ENCODE measurements at places on chromosomes 16 and 17. TPM values are rescaled to one million over a fixed set of nuclear protein-coding genes. Genes with fewer than 3 reads are reported as not detected.

Gene MARF1
- total RNA-seq = 28.0 TPM

Gene SNF8
- 35.9 TPM for total RNA-seq

Gene NPIPA3
- total RNA-seq = not detected

GRCh38 chr16:55588799-55589198 lies 22.3 kb downstream of the CAPNS2 start:
- no peak for DNase-seq

GRCh38 chr16:10576390-10577304 lies 3.8 kb downstream of the EMP2 start:
- DNase-seq = no peak

DNA sequence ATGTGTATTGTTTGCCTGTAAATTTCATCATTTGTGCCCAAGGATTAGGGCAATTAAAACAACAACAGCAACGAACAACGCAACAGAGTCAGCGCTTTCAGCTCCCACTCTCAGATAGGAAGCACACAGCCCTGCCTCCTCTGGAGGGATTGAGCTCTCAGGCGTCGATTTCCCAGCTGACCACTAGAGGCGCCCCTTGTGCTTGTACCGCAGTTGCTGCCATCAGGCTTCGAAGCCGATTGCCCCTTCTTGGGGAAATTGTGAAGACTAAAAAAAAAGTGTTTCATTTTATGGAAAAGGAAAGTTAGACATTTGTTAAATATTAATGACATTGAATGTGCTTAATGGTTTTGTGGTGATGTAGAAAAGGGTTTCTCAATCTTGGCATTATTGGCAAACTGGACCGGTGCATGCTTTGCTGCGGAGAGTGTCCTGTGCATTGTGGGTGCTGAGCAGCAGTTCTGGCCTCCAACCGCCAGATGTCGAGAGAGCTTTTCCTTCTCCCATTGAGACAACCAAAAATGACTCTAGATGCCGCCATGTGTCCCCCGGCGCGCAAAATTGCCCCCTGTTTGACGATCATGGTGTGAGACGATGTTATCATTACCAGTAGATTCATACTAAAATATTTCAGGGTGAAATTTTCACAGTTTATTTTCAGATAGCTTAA lies 650.4 kb upstream of the RBFOX1 start:
- DNase-seq = peak; percentile 49

- DNase-seq = no peak
Measured at GRCh38 chr16:86714166-86714565, 135.8 kb downstream of the FOXL1 start.

DNA sequence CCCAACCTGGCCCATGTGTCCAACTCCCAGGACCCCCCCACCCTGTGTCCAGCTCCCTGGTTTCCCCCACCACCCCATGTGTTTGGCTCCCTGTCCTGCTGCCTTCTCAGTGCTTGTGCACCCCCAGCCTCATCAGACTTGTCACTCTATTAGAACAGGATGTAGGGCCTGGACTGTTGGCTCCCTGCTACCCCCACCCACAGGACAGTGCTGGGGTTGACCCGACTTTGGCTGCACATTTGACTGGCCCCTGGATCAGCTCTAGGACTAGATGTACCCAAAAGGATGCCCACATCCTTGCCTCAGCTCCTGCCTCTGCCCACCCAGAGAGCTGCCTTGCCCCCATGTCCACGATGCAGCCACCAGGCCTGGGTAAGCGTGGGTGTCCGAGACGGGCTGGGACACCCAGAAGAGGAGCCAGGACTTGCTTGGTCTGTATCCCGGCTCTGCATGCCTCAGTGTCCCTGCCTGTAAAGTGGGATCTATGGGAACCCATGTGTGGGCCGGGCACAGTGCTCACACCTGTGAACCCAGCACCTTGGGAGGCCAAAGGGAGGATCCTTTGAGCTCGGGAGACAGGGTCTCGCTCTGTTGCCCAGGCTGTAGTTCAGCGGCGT lies 1.5 kb upstream of the CCDC57 start:
- no peak for DNase-seq

DNA sequence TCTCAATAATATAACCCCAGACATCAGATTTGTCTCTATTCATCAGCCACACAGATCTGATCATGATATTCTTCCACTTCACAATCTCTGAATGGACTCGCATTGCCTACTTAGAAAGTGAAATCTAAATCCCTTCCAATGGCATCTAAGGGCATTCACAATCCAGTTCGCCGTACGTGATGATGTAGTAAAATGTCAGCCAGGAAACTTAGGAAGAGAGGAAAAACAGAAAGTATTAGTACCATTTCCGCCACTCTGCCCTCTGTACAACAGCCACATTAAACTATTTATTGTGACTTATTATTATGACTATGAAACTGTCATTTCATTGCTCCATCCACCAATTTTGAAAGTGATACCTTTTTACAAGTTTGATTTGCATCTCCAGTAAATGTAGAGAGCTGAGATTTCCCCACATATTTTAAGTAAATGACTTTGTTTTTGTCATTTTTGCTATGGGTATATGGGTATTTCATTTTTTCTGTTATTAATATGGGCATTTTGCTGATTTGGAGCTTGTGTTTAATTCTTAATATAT lies 69.4 kb upstream of the SMIM36 start:
- no peak for DNase-seq

All from body of pancreas (tissue), 4 donors.